Mesothelial cell of epicardium (in vitro differentiated cells): ENCODE measurements at places on chromosomes 12 and 14. TPM values are rescaled to one million over a fixed set of nuclear protein-coding genes. Genes with fewer than 3 reads are reported as not detected.

KCNH3 gene
- 1.8 to 2.5 TPM (median 2.3 TPM) in 3 replicates for total RNA-seq

SLC16A7 gene
- total RNA-seq = 4.3 to 5.9 TPM (median 4.4 TPM) in 3 replicates

DNA sequence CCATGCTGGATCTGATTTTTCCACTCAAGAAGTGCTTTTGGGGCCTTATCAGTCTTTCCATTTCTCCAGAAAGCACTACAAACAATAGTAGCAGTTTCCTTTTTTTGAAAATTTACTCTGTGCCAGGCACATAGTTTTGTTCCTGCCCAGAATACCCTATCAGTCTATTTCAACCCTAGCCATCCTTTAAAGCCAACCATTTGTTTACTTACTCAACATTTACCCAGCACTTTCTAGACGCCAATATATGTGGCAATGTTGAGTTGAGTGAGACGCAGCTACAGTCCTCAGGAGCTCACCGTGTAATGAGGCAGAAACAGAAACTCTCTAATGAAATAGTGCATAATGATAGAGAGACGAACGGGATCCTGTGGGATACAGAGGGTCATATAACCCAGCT lies 32.9 kb upstream of the CHST11 start:
- no peak for DNase-seq

GRCh38 chr14:38755036-38755435 lies 348.0 kb downstream of the SEC23A start:
- no peak for DNase-seq

DNA sequence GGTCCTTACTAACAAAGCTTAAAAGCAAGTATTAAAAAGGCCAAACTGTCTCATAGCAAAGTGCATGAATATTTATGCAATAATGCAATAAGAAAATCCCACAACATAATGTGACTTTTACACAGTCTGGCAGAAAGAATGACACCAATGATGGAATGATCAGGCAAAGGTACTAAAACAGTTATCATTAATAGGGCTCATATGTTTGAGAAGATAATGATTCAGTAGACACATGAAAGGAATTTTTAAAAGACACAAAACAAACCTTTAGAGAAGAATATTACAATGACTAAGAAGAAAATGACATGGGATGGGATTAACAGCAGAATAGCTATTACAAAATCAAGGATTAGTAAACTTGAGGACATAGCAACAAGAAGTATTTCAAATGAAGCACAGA lies 1411.2 kb upstream of the TMEM132C start:
- DNase-seq = no peak

IL23A gene
- total RNA-seq = 0.51 to 0.76 TPM (median 0.72 TPM) in 3 replicates

GRCh38 chr12:51601241-51601640 lies 10.2 kb downstream of the SCN8A start:
- no peak for DNase-seq

BTBD6 gene
- total RNA-seq = 38.4 to 41.2 TPM (median 39.8 TPM) in 3 replicates

CCER1 gene
- total RNA-seq = not detected in 3 replicates

- no peak for DNase-seq
Measured at GRCh38 chr14:105087963-105088811, 23.0 kb upstream of the GPR132 start.

RERG gene
- 28.6 to 34.0 TPM (median 33.3 TPM) in 3 replicates for total RNA-seq

DNA sequence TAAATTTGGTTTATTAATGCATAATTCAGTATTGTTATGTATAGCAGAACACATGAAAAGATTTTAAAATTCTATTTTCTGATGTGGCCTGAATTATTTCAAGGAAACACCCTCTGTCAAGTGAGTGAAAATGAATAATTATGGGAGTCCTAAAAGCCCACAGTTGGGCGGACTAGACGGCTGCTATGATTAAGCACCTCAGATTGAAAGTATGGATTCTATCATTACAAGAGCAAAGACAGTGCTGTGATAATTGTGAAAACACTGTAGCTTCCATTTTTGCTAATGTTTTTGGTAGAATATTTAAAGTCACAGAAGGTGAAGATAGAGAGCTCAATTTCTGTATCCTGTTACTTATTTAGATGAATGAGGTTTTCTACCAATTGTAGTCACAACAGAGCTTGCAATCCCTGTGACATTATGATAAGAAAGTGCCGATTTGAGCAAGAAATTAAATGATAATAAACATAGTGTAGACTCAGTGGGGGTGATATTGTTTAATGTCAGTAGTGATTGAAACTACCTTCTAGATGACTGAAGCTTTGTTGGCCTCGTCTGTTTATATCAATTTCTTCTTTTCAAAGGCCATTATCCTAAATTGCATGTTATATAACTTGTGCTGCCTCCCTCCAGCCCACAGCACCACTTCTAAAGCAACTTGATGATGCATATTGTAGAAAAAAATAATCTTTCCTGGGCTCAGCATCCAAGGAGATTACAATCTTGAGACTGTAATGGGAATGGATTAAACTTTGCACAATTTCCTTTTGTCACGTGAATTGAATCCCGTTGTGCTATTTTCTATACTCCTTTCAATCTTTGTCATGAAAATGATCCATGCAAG lies 359.8 kb downstream of the BTG1 start:
- no peak for DNase-seq

CCDC184 gene
- total RNA-seq = 1.4 to 1.7 TPM (median 1.6 TPM) in 3 replicates

ATP5F1B gene
- total RNA-seq = 361 to 391 TPM (median 387 TPM) in 3 replicates

GALNT6 gene
- 12.8 to 14.3 TPM (median 13.8 TPM) in 3 replicates for total RNA-seq

GRCh38 chr12:76041406-76041805 lies 9.8 kb upstream of the PHLDA1 start:
- no peak for DNase-seq

GRCh38 chr14:92880351-92880750 lies 42.6 kb upstream of the CHGA start:
- DNase-seq = no peak

SYCP3 gene
- 0.14 to 0.16 TPM (median 0.16 TPM) in 3 replicates for total RNA-seq

DNA sequence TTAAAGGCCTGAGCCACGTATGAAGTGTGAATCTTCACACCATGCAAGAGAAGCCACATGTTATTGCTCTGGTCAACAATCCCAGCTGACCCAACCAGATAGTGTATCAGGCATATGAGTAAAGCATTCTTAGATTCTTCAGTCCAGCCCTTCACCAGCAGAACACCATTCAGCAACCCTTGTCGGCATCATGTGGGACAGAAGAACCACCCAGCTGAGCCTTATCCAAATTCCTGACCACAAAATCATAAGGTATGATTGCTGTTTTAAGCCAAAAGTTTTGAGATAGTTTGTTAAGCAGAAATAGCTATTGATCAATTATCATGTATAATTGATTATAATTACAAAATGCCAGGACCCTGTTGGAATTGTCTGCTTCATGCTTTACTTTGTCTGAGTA lies 664.9 kb downstream of the VRK1 start:
- no peak for DNase-seq

- no peak for DNase-seq
Measured at GRCh38 chr12:11798006-11798708, 148.7 kb downstream of the ETV6 start.

DNA sequence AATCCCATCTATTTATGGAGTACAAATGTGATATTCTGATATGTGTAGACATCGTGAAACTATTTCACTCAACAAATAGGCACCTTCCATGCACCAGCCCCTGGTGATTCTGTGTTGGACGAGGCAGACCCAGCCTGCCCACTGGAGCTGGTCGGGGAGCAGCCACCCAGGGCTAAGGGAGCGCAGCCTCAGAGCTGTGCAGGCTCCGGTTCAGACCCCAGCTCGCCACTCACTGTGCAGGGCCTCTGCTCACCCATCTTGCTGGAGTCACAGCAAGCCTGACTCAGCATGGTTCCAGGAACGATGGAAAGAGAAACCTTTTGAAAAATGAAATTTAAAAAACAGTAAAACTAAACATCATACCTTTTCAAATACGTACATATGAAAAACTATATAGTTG lies 52.3 kb upstream of the BCL11B start:
- DNase-seq = no peak

DNA sequence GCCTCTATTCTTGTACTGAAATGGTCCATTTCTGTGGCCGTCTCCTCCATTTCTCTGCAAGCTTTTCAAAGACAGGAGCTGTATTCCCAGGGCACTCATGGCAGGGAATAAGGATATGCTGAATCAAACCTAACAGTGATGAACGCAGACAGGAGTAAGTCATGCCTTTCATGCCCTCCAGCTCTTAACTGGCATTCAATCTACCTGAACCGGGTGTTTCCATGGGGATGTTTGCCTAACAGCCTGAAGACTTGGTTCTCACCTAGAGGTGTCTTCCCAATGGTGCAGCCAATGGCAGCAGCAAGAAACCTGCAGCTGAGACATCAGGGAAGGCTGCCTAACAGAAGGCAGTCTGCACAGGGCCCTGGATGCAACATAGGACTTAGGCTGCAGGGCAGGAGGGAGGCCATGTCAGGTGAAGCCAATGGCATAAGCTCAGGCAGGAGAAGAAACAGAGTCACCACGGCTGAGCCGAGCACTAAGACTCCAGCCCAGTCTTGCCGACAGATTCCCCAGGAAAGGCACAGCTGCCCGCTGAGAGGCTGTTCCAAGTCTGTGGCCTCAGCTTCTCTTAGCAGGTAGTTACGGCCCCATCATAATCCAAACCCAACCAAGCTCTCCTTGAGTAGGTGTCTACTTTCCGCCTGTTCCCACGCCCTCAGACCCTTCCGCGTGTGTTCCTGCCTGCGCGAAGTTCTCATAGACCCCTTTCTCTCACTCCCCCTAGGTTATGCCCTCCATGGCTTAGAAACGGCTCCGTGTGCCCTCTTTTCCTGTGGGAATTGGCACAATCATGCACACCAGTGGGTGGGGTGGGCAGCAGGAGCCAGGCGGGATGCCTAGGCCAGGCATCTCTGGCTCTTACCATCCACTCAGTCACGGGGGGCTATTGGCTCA lies 44.1 kb downstream of the VWF start:
- DNase-seq = no peak

KRT75 gene
- total RNA-seq = not detected in 3 replicates

DNA sequence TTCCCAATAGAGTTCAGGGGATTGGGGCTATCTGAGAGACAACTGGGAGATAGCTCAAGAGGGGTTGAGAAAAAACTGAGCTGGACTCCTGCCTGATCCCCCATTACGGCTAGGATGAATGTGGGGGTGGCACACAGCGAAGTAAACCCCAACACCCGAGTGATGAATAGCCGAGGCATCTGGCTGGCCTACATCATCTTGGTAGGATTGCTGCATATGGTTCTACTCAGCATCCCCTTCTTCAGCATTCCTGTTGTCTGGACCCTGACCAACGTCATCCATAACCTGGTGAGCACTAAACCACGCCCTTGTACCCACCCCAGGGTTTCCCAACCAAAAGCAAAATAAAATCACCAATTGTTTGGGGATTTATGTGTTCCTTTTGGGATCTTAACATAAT lies 1.0 kb downstream of the ORMDL2 start:
- DNase-seq = no peak

GRCh38 chr12:42140901-42141300 lies 3.8 kb downstream of the GXYLT1 start:
- no peak for DNase-seq

GRCh38 chr12:124523071-124523470 lies 44.3 kb downstream of the NCOR2 start:
- no peak for DNase-seq

DNA sequence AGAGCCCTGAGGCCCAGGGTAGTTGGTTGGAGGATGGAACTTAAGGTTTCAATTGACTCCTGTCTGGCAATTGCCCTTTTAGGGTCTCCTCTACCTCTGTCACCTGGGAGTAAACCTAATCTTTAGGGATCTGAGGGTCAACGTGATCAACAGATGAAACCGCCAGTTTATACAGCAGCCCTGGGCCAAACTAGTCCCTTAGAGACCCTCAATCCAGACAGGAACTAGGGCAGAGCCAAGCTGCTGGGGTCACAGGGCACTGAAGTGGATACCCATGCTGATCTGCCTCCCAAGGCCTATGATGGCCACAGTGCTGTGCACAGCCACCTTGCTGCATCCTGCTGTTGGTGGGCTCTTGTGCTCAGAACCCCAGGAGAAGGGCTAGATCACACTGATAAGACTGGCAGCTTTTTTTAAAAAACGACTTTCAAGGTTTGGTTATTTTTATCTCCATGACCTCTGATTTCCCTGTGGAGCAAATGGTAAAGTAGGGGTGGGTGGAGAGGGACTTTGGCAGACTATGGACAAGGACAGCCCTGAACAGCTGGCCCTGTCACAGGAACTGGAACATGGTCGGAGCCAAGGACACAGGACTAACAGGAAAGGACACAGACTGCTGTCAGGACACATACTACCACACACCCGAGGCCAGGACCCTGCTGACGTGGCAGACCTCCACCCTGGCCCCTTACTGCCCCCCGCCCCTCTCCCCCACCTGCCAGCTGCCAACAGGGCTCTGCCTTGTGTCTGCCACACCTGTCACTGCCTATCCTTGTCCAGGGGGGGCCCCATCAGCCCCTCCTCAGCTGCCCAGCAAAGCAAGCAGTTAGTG lies 474 bp downstream of the FITM1 start:
- no peak for DNase-seq

GRCh38 chr14:94489336-94489735 lies 13.3 kb upstream of the SERPINA9 start:
- no peak for DNase-seq

- no peak for DNase-seq
Measured at GRCh38 chr12:13069380-13069779, 25.2 kb downstream of the FAM234B start.
